ENCODE measurements at places on chromosomes 5 and 9. TPM values are rescaled to one million over a fixed set of nuclear protein-coding genes. Genes with fewer than 3 reads are reported as not detected.

FOXD4L3 gene
- not detected for polyA plus RNA-seq

RALGDS gene
- polyA plus RNA-seq = 12.3 TPM

PCDHGA8 gene
- polyA plus RNA-seq = 0.30 TPM

SLC1A3 gene
- polyA plus RNA-seq = 17.4 TPM

IL3 gene
- not detected for polyA plus RNA-seq

ZNF883 gene
- 0.62 TPM for polyA plus RNA-seq

All from psoas muscle (tissue), 8 donors.